ENCODE measurements at places on chromosomes 13 and 19.

DNA sequence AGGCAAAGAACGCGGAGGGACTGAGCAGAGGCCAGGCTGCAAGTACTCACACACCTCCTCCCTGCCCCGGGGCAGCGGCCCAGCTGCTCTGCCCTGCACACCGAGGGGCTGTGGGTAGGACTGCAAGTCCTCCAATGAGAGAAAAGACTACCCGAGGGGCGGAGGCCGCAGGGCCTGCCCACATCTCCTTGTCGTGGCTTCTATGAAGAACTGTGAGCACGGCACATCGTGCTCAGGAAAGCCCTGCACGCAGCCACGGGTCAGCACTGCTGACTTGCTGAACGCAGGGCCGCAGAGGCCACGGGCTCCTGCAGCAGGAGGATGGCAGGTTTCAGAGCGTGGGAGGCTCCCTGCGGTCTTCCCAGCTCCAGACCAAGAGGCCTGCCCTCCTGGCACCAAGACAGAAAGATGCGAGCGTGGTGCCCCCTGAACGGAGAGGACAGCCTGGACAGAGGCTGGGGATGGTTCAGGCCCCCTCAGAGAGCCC lies 37.4 kb downstream of the CEBPG start:
- no peak for DNase-seq

- peak; percentile 89 for DNase-seq
These were observed 41.9 kb upstream of the POSTN start for GRCh38 chr13:37640499-37640898.

DNA sequence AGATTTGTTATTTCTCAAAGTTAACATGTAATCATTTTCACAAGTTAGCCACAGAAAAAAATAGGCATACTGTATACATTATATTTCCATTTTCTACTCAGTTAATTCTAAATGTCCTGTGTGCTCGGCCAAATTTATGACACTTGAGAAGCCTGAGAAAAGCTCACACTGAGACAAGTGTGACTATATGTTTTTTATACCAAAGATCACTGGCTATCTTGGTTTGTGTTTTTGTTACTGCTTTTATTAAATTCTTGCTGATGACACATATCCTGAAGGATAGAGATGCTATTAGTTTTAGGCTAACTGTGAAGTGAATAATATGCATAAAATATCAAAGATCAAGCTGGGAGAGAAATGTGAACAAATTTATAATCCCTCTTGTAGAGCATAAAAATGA lies 49.3 kb upstream of the IL17D start:
- peak; percentile 13 for DNase-seq

GRCh38 chr19:11089254-11090013 lies at the start of gene LDLR:
Gene LDLR, plus strand, starts transcription at chr19:11089463. Its CDS starts 86 bp downstream, at chr19:11089549.
- DNase-seq = peak; percentile 93

DNA sequence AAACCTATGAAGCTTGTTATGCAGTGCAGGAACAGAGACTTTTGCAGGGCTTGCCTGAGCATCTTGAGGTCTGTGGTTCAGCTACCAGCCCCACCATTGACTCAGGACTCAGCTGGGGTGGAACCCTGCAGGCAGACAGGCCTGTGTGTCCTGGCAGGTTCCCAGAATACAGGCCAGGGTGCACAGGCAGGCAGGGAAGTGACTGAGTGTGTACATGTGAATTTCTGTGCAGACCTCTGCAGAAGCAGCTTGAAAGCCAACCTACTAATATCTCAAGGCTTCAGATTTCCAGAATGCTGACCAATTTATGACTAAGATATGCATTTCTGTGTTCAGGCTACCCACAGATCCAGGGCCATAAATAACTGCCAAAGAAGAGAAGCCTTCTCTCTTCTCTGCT lies 254.4 kb downstream of the DLEU7 start:
- DNase-seq = peak; percentile 90

GRCh38 chr13:106151056-106151699 lies 384.3 kb downstream of the EFNB2 start:
- peak; percentile 93 for DNase-seq

GRCh38 chr13:24684600-24684998 lies 4.4 kb downstream of the ATP12A start:
- DNase-seq = no peak

- DNase-seq = no peak
These were observed 23.9 kb downstream of the PIBF1 start for GRCh38 chr13:72805676-72806346.

- DNase-seq = no peak
These were observed 16.0 kb downstream of the KCNC3 start for GRCh38 chr19:50312967-50313811.

DNA sequence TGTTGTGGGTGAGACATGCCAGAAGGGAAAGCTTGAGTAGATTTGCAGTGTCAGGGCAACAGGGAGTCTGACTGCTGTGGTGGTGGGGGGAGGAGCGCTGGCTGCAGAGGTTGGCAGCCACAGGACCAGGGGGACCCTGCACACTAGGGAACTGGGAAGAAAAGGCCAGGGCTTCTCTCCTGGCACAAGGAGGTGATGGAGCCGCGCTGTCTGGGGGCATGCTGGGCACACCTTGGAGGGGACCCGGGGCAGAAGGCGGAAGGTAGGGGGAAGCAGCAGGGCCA lies 13.9 kb upstream of the EPHX3 start:
- DNase-seq = no peak

DNA sequence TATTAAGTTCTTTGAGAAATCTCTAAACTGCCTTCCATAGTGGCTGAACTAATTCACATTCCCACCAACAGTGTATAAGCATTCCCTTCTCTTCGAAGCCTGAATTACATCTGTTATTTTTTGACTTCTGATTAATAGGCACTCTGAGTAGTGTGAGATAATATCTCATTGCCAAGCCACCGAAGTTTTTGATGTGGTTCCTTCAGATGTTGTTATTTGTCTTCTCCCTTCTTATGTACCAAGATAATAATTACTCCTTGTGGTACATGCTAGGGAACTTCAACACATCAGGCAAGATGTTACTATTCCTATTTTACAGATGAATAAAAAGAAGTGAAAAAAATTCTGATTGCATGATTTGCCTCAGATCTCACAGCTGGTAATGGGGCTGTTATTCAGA lies 70.9 kb downstream of the KCTD12 start:
- no peak for DNase-seq

DNA sequence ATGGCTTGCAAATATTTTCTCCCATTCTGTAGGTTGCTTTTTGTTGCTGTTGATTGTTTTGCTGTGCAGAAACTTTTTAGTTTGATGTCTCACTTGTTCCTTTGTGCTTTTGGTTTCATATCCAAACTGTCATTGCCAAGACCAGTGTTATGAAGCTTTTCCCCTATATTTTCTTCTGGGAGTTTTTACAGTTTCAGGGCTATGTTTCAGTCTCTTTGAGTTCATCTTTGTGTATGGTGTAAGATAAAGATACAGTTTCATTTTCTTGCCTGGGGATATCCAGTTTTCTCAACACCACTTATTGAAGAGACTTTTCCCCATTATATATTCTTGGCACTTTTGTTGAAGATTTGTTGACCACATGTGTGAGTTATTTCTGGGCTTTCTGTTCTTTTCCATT lies 139.9 kb downstream of the MRPL57 start:
- DNase-seq = no peak

GRCh38 chr13:32248801-32249200 lies 66.4 kb downstream of the ZAR1L start:
- no peak for DNase-seq

- no peak for DNase-seq
These were observed 762 bp downstream of the KANK3 start for GRCh38 chr19:8342316-8342683.

DNA sequence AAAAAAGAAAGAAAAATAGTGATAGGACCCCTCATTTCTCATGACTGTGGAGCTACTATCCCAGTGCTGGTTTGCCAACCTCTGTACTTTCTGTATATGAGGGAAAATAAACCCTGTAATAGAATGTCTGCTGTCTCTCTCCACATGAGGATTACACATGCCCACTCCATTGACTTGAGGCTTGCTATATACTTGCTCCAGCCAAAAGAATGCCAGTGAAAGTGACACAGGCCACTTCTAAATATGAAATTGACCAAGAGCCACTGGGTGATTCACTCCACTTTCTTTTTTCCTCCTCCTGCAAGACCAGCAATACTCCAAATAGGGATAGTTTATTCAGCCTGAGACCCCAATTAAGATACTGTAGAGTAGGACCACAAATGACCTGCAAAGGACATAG lies 6.2 kb downstream of the THAP8 start:
- no peak for DNase-seq

DNA sequence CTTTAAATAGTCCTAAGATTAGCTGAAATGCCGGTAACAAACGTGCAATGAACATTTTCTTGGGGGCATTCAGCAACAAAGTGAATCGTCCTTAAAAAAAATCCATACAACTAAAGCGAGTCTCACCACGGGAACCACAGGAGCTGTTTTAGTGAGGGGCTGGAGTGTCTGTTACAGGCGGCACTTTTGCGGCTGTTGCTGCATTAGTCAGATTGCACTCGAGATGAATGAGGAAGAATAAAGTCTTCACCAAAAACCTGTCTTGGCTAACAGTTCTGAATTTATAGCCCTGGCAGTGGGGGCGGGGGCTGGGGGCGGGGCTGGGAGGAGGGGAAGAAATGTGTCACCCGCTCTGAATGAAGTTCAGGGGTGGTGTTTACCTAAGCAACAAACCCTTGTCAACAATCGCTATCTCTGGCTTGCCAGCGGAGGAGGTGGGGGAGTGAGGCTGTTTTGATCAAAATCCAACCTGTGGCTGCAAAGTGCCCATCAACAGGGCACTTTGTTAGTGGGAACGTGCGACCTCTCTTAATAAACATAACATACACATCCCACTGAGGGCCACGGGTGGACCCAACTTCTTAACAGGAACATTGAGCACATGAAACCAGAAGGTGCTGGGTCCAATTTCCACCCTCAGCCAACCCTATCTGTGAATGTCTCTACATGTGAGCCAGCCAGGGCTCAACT lies 44.5 kb downstream of the RFX2 start:
- DNase-seq = peak; percentile 35

- DNase-seq = no peak
These were observed 15.0 kb downstream of the CLEC4M start for GRCh38 chr19:7778081-7778480.

- no peak for DNase-seq
These were observed at the start of gene ZNF98 for GRCh38 chr19:22422211-22422610. Gene ZNF98, minus strand, starts transcription at chr19:22422346. Its CDS starts 122 bp downstream, at chr19:22422224.

- no peak for DNase-seq
These were observed 11.9 kb upstream of the F2RL3 start for GRCh38 chr19:16876904-16877361.

DNA sequence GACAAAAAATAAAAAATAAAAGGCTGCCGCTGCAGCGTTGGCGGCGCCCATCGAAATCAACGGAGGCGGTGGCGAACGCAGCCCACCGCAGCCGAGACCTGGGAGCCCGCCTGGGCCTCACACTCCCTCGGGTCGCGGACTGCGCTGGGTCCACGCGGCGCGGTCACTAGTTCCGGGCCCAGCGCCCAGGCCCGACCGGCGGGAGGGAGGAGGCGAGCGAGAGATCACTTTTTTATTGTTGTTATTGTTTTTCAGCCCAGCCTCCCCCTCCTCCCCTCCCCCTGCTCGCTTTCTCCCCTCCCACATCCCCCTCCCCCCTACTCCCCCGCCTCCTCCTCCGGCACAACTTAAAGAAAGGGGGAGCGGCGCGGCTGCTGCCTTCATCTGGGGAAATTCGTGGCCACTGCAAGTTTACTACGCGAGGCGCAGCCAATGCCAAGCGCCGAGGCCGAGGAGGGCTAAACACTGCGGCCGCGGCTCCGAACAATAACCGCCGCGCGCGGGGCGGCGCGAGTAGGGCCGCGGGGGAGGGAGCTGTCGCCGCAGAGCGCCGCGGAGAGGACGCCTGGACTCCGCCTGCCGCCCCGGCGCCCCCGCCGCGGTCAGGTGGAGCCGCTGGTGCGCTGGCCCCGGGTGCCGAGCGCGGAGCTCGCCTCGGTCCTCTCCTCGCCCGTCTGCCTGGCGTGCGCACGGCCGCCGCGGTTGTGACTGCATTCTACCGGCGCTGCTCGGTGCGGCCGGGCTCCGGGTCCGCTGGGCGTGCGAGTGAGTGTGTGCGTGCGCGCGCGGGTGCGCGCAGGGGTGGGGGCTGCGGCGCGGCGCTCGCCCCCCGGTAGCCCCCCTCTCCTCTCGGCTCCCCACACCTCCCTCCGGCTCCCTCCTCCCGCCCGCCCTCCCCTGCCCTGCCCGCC lies 505 bp upstream of the ZIC2 start:
- no peak for DNase-seq

DNA sequence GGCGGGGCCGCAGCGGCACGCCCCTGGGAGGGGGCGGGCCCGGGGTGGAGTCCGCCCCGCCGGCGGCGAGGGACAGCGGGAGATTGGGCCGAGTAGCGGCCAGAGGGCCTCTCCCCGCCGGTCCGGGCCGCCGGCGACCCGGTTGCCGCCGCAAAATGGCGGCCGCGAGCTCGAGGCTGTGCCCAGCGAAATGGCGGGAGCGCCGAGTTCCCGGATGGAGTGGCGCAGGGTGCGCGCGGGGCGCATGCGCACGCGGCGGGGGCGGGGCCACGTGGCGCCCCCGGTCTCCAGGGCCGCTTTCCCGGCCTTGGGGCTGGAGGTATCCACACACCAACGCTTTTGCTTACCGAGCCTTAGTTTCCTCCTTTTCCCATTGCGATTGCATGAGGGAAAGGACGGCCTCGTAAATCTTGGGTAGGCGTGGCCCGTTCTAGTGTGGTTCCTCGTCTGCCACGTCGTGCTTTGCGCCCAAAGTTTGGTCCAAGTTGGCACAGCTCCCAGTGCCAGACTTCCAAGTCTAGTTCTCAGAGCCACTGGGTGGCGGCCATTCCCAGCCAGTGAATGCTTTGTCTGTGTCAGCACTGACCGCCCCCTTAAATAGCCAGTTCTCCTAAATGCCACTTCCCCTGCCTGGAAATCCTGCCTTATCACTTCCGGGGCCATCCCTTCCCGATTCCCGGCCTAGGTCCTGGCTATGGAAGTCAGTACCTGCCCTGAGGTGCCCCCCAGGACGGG lies 513 bp downstream of the CIRBP start:
- peak; percentile 95 for DNase-seq

DNA sequence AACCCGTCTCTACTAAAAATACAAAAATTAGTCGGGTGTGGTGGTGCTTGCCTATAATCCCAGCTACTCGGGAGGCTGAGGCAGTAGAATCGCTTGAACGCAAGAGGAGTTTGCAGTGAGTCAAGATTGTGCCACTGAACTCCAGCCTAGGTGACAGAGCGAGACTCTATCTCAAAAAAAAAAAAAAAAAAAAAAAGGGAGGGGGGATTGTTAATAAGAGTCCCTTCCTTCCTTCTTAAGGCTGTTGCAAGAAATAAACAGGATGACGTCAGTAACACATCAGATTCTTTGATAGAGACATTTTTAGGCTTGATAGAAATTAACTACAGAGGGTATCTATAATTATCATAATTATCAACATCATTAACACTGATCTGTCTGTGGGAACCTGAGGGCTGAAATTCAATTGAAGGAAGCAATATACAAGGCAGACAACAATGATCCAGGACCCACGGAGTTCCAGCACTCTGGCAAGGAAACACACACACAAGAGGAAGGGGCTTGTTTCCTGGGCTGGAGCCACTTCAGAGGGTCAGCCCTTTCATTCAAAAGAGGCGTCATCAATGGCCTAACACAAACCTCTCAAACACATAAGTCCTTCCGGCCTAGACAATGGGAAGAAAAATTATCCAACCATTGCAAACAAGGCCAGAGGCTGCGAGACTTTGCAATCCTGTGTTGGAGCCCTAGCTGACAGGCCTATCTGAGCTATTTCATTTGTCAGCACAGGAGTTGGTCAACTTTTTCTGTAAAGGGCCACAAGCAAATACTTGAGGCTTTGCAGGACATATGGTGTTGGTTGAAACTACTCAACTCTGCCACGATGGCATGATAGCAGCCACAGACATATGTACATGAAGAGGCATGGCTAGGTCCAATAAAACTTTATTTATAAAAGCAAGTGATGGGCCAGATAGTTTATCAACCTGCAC lies 105.2 kb downstream of the INSR start:
- DNase-seq = no peak
